ENCODE measurements at places on chromosomes 4 and X.

GRCh38 chrX:26138274-26138673 is at the start of gene MAGEB18:
TSS of gene MAGEB18 (plus strand) at chrX:26138343. CDS start at chrX:26138986, 643 bp downstream.
- no peak for DNase-seq

- no peak for DNase-seq
Measured at GRCh38 chrX:53992589-53992988, 51.7 kb downstream of the PHF8 start.

DNA sequence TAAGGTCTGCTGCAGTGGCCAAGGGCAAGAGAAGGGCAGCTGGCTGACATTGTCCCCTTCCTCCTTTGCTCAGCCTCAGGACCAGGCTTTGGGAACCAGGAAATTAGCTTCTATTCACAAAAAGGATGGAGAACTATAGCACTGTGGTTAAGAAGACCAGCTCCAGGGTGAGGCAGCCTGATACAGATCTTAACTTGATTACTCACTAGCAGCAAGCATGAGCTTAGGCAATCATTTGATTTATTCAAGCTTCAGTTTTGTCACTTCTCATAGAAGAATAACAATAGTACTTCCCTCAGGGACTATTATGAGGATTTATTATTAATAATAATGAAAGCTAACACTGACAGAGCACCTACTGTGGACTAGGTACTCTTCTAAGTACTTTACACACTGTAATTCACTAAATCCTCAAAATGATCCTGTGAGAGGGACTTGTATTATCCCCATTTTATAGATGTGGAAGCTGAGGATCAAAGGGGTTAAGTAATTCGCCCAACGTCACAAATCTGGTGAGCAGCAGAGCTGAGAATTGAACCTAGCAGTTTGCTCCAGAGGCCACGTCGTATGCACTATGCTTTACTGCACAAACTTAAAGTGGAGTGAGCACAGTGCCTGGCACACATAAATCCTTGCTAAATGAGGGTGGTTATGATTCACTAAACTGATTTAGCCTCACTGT is 130.4 kb upstream of the PAK3 start:
- no peak for DNase-seq

GRCh38 chrX:14084466-14084865 is 54.8 kb upstream of the GEMIN8 start:
- no peak for DNase-seq

DNA sequence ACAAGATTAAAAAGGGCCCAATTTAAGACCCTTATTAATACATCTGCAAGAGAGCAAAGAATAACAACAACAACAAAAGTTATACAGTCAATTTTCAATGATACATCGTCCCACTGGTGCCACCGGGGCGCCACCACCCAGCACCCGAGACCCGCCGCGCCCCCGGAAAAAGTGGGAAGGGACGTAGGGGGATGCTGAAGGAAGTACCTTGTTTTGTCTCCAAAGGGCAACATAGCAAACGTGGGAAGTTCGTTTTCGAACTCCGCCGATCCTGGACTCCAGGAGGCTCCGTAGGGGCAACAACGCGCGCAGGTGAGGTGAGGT is 1.7 kb downstream of the PDE5A start:
- no peak for DNase-seq

GRCh38 chr4:149045731-149046130 is 603.5 kb upstream of the NR3C2 start:
- DNase-seq: no peak

DNA sequence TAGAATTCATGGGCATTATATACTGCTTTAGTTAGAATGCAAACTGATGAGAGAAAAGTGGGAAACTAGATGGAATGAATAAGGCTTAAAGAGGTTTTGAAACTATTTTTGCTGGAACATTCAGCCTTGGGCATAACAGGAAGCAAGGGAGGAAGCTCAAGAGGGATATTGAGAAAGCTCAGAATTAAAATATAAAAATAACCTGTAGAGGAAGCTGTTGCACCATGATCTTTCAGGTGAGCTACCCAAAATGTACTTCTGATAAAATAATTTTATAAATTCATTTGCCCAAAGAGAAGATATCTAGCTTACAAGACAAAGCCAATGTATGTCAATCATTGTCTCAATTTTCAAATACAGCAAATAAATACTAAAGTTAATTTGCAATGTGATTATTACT is 11.3 kb downstream of the GC start:
- no peak for DNase-seq

GRCh38 chr4:4490041-4490440 is 51.8 kb downstream of the STX18 start:
- DNase-seq: no peak

DNA sequence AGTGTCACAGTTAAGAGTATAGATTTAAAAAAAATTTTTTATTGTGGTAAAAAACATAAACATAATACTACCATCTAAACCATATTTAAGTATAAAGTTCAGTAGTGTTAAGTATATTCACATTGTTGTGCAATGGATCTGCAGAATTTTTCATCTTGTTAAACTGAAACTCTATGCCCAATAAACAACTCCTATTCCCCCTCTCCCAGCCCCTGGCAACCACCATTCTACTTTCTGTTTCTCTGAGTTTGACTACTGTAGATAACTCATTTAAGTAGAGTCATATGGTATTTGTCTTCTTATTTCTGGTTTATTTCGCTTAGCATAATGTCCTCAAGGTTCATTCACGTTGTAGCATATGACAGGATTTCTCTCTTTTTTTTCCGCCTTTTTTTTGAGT is 112.4 kb downstream of the PTTG2 start:
- DNase-seq: no peak

DNA sequence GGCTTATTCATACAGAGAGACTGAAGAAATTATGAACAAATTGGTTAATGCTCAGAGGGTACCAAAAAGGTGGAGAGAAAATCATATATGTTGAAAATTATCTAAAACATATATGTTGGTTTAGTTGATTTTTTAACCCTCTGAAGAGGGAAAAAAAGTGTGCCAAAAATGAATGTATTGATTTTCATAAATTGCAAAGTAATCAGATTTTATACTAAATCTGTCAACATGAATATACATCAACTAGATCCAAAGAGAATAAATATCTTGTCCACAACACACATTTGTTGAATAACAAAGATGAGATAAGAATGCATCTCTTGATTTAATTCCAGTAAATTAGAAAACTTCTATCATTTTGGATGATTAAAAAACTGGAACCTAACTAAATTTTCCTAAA is 125.3 kb upstream of the TACR3 start:
- DNase-seq: no peak

Measured in NCI-H1048 (cell line).